Activated CD4-positive, alpha-beta T cell treated with anti-CD3 and anti-CD28 coated beads, Interleukin-10, Interleukin-2, amounts not matched to agents 100 ng/mL and 50 ng/mL, durations not matched to agents 16 hours and 8 hours (primary cell): ENCODE measurements at places on chromosomes 12 and 14.

DNA sequence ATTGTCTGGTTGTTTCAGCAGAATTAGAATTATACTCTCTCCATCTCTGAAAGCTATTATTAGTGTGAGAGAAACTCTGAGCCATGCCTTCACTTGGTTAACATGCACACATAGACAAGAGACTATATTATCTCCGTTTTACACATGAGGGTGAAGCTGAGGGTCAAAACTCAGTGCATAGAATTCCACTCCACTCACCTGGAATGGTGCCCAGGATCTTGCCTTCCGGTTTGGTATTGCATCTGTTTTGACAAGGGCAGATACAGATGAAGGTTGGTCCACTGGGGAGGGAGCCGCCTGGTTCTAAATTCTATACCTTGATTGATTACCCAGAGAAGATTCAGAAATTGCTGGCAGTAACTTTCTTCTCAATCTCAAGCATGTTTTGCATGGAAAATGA lies 149.5 kb upstream of the PELI2 start:
- DNase-seq, result no peak

DNA sequence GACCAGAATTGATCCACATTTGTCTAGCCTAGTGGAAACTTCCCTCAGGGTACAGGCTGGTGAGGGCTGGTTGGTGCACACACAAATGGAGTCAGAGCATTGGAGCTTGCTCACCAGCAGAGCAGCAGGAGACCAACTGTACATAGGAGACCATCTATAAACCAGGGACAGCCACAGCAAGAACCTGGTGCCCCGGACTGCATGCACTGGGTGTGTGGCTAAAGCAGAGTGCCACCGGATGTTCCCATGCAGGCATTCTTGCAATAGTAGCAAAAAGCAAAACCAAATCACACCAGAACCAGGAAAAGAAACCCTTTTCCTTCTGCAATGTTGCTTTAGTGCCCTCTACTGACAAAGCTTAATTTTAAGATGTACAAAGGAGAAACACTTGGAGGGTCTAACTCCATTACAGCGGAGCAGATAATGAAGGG lies 136.4 kb downstream of the MDGA2 start:
- DNase-seq, result no peak

GRCh38 chr12:117882181-117882580 lies 86.6 kb downstream of the KSR2 start:
- no peak for DNase-seq

- DNase-seq, result no peak
These were observed 15.5 kb downstream of the ASB2 start for GRCh38 chr14:93960774-93961438.

GRCh38 chr12:12891080-12891880 lies at the start of gene GPRC5A:
GPRC5A (plus strand) TSS chr12:12891562; CDS start chr12:12908250, 16,688 bp downstream.
- peak; percentile 39 for DNase-seq

DNA sequence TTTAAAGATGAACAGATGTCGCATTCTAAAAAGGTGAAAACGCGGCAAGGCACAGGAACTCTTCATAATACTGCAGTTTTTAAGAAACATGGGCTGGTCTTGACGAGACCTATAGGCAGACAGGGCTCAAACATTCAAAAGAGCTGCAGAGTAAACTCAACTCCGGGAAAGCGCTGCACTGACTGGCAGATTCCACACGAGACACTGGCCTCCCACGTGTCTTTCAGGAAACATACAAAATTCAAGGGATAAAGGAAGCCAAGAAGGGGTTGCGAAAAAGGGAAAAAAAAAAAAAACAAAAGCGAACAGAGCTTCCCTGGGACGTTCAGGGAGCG lies 614 bp upstream of the ARF6 start:
- peak; percentile 73 for DNase-seq

GRCh38 chr12:76272287-76272686 lies 75.9 kb downstream of the BBS10 start:
- no peak for DNase-seq

- DNase-seq, result no peak
These were observed 272.9 kb upstream of the ATXN7L3B start for GRCh38 chr12:74264692-74265091.

GRCh38 chr12:25412735-25413134 lies 140.3 kb downstream of the LMNTD1 start:
- no peak for DNase-seq

DNA sequence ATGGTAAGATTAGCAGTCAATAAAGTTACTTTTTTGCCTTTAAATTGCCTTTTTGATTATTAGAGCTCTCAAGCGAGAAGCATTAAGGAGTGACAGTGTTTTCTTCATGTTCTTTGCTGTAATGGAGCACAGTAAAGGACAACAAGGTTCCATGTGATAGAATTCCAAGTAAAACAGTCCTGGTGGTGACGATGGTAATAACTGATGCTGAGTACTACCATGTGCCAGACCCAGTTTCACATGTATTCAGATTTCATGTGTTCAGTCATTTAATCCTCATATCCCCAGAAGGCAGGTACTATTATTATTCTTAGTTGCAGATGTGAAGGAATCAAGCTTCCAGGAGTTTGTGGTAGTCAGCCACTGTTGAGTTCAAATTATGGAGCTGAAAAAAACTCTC lies 79.0 kb downstream of the FRMD6 start:
- no peak for DNase-seq

DNA sequence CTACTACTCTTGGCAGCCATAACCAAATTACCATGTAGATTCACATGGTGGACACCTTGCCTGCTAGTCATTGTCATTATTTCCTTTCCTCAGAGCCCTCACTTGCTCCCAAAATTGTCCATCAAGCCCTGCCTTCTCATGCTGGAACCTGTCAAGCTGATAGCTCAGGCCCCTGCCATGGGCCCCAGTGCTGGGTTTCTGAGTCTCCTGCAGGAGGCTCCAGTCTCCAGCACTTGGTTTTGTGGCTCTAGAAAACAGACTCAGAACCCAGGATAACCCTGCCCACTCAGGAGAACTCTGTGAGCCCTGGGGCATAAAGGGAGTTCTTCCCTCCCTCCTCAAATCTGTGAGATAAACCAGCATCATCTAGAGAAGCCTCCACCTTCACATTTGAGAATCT lies 10.8 kb downstream of the KRT71 start:
- no peak for DNase-seq

DNA sequence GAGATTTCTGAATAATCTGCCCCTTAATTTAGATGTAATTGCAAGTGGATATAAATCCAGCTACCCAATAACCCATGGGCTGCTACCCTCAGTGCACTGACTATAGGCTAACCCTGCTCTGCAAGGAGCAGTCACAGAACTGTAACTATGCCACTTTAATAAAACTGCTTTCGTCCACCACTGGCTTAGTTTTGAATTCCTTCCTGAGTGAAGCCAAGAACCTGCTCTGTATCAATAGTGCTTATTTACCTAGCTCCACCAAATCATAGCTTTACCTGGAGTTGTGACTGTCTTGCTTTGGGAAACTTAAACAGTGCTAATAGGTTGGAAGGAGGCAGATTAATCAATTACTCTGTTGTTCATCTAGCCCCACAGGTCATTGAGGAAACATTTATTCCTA lies 1524.4 kb upstream of the SEL1L start:
- DNase-seq, result no peak

DNA sequence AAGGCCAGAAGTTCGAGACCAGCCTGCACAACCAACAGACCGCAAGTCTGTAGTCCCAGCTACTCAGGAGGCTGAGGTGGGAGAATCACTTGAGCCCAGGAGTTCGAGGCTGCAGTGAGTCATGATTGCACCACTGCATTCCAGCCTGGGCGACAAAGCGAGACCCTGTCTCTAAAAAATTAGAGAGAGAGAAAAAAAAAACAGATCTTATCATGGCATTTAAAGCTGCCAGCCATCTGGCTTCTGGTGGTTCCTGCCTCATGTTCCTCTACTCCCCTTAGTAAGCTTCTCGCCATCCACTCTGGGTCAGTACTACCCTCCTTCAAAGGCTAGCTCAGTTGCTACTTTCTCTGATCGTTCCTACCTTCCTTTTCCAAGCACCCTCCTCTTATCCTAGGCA lies 16.1 kb downstream of the CLSTN3 start:
- DNase-seq, result no peak

GRCh38 chr14:57987051-57987450 lies 121.2 kb upstream of the SLC35F4 start:
- no peak for DNase-seq

DNA sequence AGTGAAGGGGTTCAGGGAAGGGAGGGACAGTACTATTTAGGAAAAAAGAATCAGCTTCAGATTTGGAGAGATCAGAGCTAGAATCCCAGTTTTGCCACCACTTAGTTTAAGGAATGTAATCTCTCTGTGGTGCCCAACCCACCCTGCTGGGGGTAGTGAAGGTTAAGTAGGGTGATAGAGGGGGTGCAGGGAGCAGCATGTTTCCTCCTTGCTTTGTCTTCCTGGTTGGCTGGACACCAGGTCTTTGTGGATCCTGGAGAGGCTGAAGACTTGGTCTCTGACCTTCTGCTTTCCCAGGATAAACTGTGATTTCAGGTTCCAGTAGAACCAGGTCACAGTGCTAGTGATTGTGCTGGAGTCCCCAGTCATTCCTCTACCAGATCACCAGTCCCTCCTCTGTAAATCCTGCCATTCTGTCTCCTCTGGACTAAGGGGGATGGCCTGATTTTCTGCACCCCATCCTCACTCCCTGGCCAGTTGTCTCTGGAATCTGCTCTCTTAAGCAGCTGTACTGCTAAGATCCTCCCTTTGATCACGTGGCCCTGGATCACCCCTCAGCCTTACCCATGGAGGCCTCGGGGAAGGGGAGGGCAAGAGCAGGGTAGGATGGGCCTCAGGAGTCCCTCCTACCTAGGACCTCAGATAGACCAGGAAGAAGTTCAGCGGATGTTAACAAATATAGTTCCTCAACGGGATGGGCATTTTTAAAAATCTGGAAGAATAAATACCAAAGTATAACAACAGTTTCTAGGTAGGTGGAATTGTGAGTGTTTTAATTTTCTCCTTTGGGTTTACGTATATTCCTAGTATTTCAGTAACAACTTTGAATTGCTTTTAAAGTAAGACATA lies 3.1 kb downstream of the MAP3K12 start:
- no peak for DNase-seq

GRCh38 chr12:110578694-110579534 lies 4.2 kb downstream of the PPTC7 start:
- DNase-seq, result peak; percentile 63

DNA sequence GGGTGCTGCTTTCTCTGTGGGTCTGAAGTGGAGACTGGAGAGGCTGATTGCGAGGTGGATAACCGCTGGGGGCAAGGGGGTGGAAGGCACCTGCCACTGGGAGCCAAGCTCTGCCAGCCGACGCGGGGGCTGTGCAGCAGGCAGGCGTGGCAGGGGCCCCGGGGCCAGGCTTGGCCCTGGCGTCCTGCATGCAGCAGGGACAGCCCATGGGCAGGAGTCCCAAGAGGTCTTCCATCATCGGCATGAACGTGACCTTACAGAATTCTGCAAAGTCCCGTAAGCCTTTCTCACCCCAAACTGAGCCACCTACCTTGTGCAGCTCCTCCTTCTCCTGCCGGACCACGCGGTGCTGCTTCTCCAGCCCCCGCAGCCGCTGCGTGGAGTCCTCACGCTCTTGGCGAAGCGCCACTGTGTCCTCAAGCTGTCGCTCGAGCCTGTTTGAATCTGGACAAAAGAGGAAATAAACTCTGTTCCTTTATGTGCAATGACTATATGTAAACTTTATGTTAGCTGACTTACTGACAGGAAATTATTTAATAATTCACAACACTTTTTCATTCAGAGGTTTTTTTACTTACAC lies 51.3 kb downstream of the AMN start:
- no peak for DNase-seq

- DNase-seq, result no peak
These were observed 34.5 kb downstream of the EFCAB11 start for GRCh38 chr14:89920056-89920455.

GRCh38 chr12:124621296-124621660 lies 53.9 kb upstream of the NCOR2 start:
- no peak for DNase-seq
